Activated T-cell treated with anti-CD3 and anti-CD28 coated beads, Interleukin-2, amount 50 U/mL, for 72 hours (primary cell): ENCODE measurements at places on chromosomes 2 and 18. TPM values are rescaled to one million over a fixed set of nuclear protein-coding genes. Genes with fewer than 3 reads are reported as not detected.

SCRN3 gene
- 17.1 TPM for total RNA-seq

LBX2 gene
- total RNA-seq, result 1.2 TPM

RBM44 gene
- 1.9 TPM for total RNA-seq

RGPD4 gene
- total RNA-seq, result not detected

ACADL gene
- total RNA-seq, result not detected

FKBP7 gene
- total RNA-seq, result 3.0 TPM

DNA sequence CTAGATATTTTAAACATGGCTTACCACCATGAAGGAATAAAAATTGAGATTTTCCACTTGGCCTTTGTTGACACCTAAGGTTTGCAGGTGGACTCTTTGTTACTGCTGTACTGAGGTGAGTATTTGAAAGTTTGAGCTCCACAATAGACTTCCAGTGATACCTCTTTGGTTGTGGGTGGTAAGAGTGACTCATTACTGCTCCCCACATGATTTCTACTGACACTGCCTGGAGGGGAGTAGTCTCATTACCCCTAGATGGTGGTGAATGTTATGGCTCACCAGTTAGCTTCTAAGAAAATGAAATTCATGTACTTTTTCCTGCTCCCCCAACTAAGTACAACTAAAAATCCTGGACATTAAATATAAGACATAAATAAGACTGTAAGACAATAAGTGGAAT is 1183.1 kb upstream of the TMEFF2 start:
- no peak for DNase-seq

DNA sequence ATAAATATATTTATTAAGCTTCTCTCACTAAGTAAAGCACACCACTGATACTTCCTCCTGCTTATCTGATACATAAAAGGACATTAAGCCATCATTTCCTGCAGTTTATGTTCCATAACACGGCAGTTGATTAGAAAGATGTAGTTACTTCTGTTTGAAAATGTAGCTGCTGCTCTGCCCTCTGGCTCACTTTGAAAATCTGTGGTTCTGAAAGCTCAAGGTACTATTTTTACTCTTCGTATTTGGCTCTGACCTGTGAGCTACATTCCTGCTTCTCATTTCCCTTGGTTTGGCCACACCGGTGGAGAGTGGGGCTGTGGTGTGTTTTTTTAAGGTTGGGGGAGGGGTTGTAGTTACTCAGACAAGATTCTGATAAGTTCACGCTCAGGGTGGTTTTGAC is 12.8 kb upstream of the TTN start:
- DNase-seq, result peak; percentile 4

DNA sequence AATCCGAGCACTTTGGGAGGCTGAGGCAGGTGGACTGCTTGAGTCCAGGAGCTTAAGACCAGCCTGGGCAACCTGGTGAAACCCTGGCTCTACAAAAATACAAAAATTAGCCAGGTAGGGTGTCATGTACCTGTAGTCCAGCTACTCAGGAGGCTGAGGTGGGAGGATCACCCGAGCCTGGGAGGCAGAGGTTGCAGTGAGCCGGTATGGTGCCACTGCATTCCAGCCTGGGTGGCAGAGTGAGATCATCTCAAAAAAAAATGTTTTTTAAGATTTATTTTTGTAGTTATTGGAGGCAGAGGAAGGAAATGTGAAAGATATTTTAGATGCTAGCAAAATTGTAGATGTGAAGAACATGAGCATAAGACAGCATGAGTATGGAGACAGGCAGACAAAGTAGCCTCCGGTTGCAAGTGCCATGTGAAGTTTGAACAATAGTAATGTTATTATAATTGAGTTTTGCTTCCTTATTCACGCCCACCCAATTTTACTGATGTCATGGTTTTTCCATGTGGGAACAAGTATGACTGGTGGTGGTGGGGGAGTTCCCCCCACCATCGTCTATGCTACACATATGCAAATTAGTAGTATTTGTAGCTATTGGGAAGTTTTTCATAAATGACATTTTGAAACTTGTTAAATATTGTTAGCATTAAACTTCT is 18.0 kb downstream of the REL start:
- DNase-seq, result peak; percentile 51

DNA sequence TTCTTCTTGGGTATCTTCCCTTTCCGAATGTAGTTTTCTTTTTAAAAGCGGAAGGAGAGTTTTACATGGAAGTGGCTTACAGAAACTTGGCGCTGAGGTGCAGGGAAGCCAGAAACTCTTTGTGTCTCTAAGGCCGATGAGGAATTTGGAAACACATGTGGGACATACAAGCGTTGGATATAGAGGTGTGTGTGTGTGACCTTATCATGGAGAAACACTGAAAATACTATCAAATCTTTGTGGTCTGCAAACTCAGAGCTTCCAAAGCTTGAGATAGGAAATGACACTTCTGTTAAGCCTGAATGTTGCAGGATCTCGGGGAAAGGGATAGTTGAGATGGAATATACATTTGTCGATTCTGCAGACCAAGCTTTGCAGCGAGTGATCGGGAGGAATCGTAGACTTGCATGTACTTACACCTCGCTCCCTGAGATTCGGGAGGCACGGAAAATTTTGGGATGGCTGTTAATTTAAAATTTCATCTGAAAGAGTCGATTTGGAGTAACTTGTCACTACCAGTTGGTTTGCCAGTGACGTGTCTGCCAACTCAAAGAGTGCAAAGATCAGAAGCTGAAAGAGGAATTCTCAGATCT is 1.0 kb downstream of the NAB1 start:
- DNase-seq, result no peak
